ENCODE measurements at places on chromosomes 2 and 18.

DNA sequence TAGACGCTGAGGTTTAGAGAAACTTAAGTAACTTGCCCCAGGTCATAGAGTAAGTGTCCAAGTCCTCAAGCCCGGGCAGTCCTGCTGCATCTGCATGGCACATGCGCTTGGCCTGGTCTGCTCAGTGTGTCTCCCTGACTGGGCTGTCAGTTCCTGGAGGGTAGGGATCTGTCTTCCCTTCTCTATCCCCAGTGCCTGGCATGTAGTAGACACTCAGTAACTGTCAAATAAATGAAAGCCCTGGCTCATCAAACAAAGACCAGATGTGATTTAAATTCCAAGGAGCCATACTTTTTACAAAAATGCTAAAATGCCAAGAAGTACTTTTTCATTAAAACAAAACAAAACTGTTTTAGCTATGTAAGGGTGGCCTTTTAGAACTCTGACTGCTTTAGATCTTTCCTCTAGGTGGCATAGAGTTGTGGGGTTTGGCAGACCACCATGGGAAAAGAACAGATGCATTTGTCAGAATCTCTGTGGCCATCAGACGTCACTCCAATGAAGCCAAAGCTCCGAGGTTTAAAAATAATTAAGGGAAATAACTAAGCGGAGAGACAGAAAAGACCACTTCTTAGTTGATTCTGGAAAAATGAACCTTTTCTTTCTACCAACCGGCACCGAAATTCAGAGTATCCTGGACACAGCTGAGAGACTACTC lies 34.0 kb downstream of the EPAS1 start:
- DNase-seq, result no peak

DNA sequence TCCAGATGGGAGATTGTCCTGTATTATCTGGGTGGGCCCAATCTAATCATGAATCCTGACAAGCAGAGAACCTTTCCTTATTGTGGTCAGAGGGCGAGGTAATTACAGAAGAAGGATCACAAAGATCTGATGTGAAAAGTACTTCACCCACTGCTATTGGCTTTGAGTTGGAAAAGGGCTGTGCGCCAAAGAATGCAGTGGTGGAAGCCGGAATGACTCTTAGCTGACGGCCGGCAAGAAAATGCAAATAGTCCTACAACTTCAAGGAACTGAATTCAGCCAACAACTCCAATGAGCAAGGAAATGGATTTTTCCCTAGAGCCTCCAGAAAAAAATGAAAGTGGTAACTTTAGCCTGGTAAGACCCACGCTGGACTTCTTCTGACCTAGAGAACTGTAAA lies 67.3 kb downstream of the CTNNA2 start:
- no peak for DNase-seq

DNA sequence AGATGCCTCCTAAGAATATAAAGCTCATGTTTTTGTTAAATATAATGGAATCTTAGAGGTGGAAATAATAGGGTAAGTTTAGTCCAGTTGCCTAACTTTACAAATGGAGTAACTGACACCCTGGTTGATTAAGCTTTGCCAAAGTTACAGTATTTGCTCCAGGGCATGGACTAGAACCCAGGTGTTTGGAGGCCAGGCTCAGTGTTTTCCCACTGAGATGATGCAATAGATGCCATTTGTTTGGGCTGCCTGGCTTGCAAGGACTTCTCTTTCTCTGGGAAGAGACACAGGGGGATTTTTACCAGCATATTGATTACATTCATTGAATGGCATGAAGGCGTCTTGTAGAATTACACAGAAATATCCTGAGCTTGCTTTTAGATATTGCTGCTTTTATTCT lies 397.8 kb downstream of the SLC4A3 start:
- no peak for DNase-seq

DNA sequence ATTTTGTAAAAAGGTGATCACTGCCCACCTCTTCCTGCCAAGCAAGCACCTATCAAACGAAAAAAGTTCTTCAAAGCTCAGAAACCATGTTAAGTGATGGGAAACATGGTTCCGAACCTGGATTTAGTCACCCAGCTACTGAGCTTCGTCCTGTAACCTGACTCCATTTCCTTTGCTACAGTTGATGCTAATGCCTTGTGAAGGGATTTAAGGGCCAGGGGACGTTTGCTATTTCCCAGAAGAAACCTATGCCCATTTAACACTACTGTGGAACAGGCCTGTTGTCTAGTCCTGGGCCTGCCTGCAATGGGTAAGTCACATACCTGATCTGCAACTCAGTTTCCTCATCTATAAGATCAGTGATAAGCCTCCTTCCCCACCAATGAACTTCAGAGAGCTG lies 14.8 kb downstream of the SERPINE2 start:
- no peak for DNase-seq

GRCh38 chr18:36594621-36595020 lies 234.2 kb downstream of the TPGS2 start:
- DNase-seq, result no peak

DNA sequence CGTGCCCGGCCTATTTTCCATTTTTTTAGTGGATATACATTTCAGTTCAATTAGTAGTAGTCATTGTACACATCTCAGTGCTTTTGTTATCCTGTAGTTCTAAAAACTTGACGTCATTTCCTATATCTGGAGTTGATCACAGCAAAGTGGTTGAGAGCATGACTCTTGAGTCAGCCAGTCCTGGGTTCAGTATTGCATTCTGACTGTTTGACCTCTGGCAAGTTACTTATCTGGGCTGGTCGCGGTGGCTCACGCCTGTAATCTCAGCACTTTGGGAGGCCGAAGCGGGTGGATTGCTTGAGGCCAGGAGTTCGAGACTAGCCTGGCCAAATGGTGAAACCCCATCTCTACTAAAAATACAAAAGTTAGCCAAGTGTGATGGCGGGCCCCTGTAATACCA lies 50.4 kb upstream of the PPM1B start:
- DNase-seq, result no peak

- no peak for DNase-seq
Observed at GRCh38 chr2:176178038-176178756, 10.3 kb upstream of the HOXD1 start.

GRCh38 chr18:34696671-34697070 lies 13.4 kb upstream of the DTNA start:
- DNase-seq, result no peak

DNA sequence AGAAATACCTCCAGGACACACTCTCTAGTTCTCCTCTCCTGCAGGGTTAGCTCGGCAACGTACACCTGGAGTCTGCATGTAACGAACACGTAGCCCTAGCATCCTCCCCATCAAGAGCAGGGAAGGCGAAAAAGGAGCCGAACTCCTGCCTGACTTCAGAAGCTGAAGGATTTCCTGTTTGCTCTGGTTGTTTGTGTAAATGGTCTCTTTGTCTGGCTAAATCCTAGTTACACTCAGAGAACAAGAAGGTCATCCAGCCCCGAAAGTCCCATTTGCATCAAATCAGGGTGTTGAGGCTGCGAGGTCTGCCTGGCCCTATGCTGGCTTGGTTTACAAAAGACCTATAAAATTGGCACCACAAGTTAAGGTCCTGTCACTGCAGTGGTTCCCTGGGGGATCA lies 66.4 kb upstream of the POMC start:
- no peak for DNase-seq

DNA sequence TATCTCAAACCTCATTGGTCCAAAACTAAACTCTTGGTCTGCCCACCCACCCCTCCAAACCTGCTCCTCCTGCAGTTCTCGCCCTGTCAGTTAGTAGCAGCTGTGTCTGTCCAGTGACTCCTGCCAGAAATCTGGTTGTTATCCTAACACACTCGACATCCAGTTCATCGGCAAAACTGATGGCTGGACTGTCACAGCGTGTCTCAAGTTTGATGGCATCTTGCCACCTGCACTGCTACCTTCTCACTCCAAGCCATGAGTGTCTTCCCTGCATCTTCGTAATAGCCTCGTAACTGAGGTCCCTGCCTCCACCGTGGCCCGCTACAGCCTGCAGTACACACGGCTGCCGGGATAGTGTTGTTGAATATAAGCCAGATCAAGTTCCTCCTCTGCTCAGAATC lies 470.1 kb upstream of the RAB12 start:
- no peak for DNase-seq

GRCh38 chr18:21183670-21184069 lies 58.4 kb upstream of the GREB1L start:
- no peak for DNase-seq

GRCh38 chr2:224655006-224655537 lies 61.1 kb downstream of the CCDC195 start:
- DNase-seq, result no peak

- DNase-seq, result no peak
Observed at GRCh38 chr2:187349326-187349944, 98.6 kb downstream of the CALCRL start.

DNA sequence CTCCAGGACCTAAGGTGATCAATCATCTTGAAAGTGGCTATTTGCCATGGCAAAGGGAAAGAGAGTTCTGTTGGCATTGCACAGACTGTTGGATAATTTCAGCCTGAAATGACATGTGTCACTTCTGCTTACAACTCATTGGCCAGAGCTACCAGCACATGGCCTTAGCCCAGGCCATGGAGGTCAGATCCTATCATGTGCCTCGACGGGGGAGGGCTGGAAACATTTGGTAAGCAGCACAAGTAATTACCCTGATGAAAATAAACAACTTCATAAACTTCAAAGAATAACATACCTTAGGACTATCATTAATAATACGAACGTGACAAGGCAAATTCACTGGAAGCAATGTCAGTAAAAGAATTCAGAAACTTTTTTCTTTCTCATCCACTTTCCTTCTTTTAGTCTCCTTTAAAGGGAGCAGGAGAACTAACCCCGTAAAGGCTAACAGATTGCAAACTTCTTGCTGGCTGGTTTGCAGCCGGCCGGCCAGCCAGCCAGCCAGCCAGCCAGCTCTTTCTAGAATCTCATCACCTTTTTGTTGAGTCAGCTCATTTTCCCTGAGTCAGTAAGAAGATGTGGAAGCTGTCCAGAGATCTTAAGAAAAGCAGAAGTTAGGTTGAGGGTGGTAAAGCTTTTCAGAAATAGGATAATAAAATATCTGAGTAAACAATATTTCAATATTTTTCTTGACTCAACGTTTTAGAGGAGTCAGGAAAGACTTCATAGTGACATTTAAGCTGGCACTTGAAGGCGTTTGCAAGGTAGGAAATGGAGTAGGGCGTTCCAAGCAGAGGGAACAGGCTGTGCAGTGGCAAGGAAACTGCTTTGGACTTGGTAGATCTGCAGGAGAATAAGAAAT lies 31.9 kb downstream of the CNRIP1 start:
- DNase-seq, result no peak

DNA sequence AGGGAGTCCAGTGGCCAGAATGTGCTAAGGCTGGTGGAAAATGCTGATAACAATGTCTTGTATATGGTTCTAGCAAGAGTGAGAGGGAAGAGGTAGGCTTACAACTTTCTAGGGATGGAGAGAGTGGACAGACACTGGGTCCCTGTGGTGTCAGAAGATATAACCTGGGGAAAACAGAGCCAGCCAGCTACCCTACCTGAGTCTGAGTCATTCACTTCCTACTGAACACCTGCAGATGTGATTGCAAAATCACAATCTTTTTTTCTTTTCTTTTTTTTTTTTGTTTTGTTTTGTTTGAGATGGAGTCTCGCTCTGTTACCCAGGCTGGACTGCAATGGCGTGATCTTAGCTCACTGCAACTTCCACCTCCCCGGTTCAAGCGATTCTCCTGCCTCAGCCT lies 7.3 kb downstream of the TET3 start:
- no peak for DNase-seq

GRCh38 chr2:171793691-171794678 lies 100.1 kb downstream of the SLC25A12 start:
- DNase-seq, result no peak

DNA sequence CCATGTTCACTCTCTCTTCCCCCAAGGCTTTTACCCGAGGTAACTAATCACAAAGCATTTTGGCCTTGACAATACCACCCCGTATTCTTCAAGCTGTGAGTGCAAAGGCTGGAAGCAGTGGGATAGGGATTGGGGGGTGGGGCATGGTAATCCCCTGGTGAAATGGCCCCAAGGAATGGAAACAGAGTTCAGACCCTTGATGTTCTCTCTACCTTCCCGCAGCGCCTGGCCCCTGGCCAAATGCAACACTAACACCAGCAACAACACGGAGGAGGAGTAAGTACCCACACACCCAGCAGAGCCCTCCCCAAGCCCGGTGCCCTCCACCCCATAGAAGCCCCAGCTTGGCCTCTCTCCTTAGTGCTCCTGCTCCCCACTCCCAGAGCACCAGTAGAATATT lies 36.9 kb downstream of the CNGA3 start:
- no peak for DNase-seq

GRCh38 chr2:144466637-144467036 lies 53.3 kb downstream of the ZEB2 start:
- DNase-seq, result no peak

DNA sequence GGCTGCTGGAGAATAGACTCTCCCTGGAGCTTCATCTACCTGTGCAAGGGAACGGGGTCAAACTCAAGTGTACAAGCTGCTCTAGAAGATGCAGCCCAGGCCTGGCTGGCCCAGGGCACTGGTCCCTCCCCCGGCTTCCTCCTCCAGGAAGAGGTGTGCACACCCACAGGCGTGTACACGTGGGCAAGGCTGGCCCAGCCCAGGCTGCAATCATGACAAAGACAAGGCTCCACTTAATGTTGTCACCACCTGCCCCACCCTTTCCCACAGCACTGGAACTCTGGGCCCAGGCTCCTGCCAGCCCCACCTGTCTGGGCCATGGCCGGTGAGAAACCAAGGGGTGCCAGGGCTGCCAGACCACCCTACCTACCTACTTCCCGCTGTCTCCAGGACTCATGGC lies 29.6 kb upstream of the ALPP start:
- DNase-seq, result no peak

GRCh38 chr2:239896075-239896474 lies 129.1 kb downstream of the NDUFA10 start:
- DNase-seq, result no peak

GRCh38 chr2:189379731-189380261 lies 61.5 kb upstream of the WDR75 start:
- no peak for DNase-seq

- no peak for DNase-seq
Observed at GRCh38 chr2:15385184-15385583, 175.9 kb downstream of the NBAS start.

- no peak for DNase-seq
Observed at GRCh38 chr18:80170395-80171053, 61.5 kb downstream of the ADNP2 start.

DNA sequence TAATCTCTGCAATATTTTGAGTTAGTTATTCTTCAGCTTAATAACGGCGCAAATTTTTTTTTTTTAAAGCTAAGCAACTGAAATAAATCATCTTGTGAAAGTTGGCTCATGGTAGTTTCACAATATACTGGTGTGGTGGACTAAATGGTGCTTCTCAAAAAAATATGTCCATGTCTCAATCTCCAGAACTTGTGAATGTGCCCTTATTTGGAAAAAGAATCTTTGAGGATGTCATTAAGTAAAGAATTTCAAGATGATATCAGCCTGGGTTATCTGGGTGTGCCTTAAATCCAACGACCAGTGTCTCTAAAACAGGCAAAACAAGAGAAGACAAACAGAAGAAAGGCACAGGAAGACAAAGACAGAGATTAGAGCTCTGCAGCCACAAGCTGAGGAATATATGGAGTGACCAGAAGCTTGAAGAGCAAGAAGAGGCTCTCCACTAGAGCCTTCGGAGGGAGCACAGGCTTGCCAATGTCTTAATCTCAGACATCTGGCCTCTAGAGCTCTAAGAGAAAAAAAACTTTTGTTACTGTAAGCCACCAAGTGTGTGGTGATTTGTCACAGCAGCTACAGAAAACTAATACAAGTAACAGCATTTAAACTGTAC lies 71.4 kb downstream of the HNMT start:
- DNase-seq, result no peak

- DNase-seq, result no peak
Observed at GRCh38 chr2:187879491-187879890, 325.3 kb upstream of the TFPI start.

All from stimulated activated CD8-positive, alpha-beta memory T cell treated with anti-CD3 and anti-CD28 coated beads, Interleukin-4, amount 100 ng/mL, for 4 hours (primary cell).